ENCODE measurements at places on chromosomes 1 and 21.

GRCh38 chr1:161933592-161934588, 89.8 kb downstream of the OLFML2B start:
- DNase-seq, result no peak

DNA sequence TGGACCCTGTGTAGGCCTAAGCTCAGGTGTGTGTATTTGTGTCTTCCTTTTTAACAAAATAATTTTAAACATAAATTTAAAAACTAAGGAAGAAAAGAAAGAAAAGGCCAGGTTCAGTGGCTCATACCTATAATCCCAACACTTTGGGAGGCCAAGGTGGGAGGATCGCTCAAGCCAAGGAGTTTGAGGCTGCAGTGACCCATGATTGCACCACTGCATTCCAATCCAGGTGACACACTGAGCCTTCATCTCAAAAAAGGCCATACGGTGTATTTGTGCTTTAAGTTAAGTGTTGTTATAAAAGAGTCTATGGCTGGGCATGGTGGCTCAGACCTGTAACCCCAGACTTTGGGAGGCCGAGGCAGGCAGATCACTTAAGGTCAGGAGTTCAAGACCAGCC, 8.3 kb downstream of the RAB3B start:
- no peak for DNase-seq

DNA sequence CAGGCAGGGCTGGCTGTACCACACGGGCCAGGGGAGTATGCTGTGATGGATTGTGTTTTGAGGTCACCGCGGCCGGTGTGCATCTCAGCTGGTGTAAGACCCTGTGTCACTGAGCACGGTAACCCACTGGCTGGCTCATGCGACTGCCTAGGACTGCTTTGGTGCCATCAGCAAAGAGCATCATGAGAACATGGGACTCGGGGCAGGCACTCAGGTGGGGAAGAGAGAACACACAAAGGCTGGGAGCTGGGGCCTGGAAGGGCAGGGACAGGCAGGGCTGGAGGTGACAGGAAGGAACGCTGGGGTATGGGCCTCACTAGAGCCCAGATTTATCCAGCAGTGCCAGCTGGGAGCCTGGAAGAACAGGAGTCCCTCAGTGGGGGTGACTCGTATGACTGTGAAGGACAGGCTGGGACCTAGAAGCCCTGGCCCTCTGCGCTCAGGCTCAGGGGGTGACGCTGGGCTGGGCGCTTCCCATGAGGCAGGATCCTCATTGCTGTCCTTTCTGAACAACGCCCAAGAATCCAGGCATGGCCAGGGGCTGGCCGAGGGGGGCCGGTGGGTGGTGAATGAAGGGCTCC, 210.4 kb upstream of the VAMP3 start:
- no peak for DNase-seq

GRCh38 chr1:200740571-200741208, 2.0 kb downstream of the CAMSAP2 start:
- DNase-seq, result no peak

GRCh38 chr1:197917805-197918651, 856 bp downstream of the LHX9 start:
- DNase-seq, result peak; percentile 44

- DNase-seq, result no peak
Observed at GRCh38 chr1:21586846-21587601, 77.8 kb downstream of the ALPL start.

DNA sequence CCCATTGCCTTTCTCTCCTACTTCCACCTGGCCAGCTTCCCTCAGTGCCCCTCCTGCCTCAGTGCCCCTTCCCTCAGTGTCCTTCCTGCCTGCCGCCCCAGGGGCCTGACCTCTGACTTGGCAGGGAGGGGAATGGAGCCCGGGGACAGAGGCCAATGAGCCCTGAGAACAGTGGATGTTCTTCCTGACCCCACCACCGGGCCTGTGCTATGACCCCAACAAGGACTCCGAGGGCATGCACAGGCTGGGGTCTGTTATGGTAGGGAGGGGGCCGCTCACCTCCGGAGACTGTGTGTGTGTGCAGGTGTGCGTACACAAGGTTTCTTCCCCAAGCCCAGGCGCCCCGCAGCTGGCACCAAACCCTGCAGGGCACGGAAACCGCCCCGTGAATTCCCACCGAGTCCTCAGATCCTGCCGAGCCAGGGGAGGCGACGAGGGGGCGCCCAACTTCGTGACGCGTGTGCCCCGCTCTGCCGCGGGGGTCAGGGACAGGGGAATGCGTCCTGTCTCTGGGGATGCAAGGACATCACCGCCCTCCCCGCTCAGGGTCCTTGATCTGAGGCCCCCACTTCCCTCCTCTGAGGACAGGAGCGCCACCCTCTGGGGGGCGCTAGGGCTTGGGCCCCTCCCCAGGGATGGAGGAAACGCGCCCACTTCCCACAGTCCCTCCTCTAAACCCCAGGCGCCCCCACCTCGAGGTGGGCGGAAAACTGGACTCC, 766 bp downstream of the RAP1GAP start:
- DNase-seq, result no peak

DNA sequence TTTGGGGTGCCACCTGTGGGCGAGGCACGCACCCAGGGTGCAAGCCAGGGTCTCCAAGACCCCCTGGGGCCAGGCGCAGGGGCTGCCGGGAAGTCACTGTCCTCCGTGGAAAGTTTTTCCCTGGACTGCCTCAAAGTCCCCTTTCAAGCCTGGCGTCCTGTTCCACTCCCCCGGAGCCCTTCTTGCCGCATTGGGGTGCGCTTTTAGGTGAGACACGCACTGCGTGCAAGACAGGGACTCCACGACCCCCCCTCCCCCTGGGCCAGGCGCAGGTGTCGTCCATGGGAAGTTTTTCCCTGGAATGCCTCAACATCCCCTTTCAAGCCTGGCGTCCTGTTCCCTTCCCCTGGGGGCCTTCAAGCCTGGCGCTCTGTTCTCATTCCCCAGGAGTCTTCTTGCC, 137.1 kb downstream of the LIPI start:
- DNase-seq, result no peak

DNA sequence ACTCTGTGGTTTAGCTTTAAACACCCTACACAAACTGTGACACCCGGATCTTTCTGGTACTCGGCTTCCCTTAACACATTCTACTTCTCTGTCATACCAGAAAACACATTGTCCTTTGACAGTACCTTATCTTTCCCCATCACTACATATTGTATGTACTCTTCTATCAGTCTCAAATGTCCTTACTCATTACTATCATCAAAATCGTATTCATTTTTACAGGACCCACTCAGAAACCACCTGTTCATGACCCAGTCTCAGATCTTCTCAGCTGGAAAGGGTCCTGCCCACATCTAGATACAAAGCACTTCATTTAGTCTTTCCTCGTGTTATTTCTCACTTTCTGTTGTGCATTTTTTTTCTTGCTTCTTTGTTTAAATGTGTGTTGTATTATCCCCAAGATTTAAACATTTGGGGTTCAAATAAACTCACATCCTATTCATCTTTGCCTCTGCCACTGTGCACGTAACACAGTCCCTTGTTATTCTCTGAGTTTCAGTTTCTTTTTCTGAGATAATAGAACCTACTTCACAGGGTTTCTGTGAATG, 27.7 kb downstream of the CD34 start:
- no peak for DNase-seq

DNA sequence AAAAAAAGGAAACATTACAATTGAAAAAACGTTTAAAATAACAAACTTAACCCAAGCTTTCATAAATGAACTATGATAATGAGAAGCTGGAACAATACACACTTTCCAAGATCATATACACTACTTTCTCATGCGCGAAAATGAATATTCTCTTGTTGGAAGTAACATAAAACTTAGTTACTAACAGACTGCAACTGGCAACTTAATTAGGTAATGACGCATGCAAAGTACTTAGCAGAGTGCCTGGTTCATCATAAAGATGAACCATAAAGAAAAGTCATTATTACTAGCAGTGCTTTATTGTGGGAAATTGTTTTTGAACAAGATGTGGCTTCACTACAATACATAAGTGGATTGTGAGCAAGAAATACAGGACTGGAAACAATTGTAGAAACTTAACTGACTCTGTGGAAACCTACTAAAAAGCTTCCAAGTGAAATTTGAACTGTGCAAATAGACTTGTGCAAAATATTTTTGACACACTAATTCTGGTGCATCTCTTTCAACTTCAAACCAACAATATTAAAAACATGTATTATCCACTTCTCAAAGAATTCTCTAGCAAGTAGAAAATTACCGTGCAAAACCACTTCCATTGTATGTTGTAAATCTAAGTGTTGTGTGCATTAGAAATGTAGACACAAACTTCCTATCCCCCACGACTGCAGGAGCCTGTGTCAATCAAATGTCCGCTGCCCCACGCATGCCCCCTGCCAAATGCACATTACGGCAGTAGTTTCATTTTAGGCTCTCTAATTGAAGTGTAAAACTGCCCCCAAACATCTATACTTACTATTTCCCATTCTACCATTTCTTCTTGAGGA, 2.0 kb downstream of the ARHGAP29 start:
- DNase-seq, result no peak

DNA sequence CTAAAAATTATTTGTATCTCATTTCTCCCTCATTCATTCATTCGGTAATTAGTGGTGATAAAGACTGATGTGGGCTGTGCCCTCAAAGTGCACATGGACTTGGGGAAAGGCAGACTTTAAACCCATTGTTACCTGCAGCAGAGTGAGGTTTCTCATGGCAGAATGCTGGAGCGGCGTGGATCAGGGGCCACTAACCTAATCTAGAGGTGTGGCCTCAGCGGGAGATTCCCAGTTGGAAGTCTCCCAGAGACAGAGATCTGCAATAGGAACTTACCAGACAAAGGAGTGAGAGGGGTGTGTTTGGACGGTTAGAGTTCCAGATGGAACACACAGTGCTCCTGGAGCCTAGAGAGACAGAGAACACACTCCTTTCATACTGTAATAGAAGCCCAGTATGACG, 73.5 kb downstream of the VPS26C start:
- no peak for DNase-seq

DNA sequence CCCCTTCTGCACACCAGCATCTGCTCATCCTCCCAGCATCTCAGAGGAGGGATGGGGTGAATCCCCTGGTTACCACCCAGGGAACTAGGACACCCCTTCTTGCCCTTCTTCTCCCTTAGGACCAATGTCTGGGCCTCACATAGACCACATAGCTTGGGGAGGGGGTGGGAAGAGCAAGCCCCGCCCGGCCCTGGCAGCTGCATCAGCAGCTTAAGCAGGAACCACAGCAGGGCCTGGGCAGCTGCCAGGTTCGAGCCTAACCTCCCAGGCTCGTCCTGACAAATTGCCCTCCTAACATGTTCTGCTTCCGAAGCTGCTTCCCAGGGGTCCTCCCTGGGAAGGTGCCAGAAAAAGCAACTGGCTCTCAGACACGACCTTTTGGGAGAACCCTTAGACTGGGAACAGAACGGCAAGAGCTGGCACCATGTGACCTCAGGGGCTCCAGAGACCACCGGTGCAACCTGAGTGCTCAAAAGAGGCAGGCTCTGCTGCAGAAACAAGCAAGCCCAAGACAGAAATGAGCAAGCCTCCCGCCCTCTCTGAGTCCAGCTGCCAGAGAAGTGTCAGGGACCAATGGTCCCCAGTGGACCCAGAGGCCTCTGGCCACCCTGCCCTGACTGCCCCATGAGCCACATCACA, 18.4 kb upstream of the CLSTN1 start:
- DNase-seq, result no peak

GRCh38 chr1:33008051-33008914, 28.4 kb downstream of the AK2 start:
- DNase-seq, result no peak

DNA sequence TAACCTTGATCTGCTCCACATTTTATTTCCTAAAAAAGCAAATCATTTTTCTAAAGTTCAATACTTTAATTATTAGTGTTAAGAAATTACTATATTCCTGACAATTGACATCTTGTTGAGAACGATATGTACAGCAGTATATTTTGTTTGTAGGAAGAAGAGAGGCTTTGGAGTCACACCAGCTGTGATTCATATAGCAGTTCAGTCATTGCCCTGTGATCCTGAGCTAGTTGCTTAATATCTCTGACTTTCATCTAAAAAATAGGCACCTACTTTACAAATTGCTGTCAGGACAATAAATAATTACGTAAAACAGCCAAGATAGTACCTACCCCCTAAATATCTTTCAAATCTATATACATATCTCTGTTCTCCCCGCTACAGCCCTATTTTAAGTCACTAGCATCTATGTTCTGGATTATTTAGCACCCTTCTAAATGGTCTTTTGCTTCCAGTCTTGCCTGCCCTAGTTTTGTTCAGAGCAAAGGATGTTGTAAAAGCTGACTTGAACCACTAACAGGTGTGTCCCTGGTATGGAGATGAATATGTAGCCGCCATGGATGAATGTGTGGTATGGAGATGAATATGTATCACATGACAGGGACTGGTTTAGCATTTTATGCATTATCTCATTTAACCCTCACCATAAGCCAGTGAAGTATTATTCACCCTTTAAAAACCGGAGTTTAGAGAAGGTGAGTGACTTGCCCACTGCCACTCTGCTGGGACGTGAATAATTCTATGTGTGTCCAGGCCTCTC, 42.2 kb downstream of the RNF220 start:
- no peak for DNase-seq

DNA sequence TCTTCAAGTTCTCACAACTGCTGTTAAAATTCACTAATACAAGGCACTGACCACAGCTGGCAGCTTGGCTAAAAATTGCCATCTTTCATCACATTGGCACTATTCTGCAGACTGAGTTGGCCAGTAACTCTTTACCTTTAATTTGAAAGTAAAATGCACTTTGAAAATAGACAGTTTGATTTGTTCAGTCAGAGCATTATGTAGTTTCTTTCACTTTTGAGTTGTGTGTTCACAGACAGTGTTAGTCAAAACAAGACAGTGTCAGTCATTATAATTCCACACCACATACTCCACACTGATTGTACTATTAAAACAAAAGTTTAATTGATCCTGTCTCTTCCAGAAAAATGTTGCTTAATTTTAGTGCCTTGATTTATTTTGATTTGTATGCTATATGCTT, 160.7 kb downstream of the SDCCAG8 start:
- DNase-seq, result no peak

DNA sequence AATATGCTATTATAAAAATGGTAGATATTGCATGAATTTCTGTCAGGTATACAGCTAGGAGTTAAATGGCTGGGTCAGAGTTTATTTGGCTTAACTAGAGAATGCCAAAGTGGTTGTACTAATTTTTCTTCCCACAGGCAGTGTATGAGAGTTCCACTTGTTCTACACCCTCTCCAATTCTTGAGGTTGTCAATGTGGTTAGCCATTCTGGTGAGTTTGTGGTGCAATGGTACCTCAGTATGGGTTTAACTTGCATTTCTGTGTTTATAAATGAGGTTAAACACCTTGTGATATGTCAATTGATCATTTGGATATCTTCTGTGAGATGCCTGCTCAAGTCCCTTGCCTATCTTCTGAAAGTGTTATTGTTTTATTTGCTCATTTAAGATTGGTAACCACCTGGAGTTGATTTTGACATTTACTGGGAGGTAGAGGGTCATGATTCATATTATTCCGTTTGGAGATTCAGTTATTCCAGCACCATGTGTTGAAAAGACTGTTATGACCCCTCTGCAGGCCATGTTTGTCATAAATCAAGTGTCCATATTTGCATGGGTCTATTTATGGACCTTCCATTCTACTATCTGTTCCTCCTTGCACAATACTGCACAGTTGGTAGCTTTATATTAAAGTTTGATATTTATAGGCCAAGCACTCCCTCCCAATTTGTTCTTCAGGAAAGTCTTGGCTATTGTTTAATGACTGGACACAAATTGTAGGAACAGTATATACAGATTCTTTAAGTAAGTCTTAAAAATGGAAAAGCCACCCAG, 5.8 kb downstream of the FALEC start:
- DNase-seq, result no peak

- no peak for DNase-seq
Observed at GRCh38 chr1:162838863-162839262, 22.1 kb downstream of the CCDC190 start.

Measured in activated T-cell treated with anti-CD3 and anti-CD28 coated beads, Interleukin-2, amount 50 U/mL, for 1 hour (primary cell).